ENCODE measurements at places on chromosomes 1 and 21.

- no peak for DNase-seq
Observed at GRCh38 chr21:36494557-36494956, 14.6 kb upstream of the CLDN14 start.

- no peak for DNase-seq
Observed at GRCh38 chr1:22646384-22646783, 3.0 kb downstream of the C1QC start.

GRCh38 chr1:21162740-21163464, 13.8 kb downstream of the EIF4G3 start:
- no peak for DNase-seq

DNA sequence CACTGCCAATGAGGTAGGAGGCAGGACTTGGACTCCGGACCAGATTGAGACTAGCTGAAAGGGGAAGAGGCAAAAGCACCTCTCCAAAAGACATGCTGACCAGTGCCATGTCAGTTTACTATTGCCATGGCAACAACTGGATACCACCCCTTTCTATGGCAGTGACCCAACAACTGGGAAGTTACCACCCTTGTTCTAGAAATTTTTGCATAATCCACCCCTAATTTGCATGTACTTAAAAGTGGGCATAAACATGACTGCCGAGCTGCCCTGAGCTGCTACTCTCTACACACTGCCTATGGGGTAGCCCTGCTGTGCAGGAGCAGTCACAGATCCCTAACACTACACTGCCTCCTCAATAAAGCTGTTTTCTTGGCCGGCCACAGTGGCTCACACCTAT, 19.0 kb upstream of the SLC6A9 start:
- no peak for DNase-seq

- no peak for DNase-seq
Observed at GRCh38 chr1:18908911-18909771, 6.8 kb upstream of the ALDH4A1 start.

GRCh38 chr1:165525708-165526107, 18.1 kb upstream of the LRRC52 start:
- no peak for DNase-seq

- DNase-seq = no peak
Observed at GRCh38 chr1:53135735-53136114, 6.7 kb downstream of the SLC1A7 start.

Data from NK-92 treated with Interleukin-12 subunit alpha and Interleukin-12 subunit beta, amount 100 ng/mL, for 24 hours (cell line).